ENCODE measurements at places on chromosomes 1 and 21.
A peak's percentile ranks its signal among the peaks of the same experiment; 100 is the strongest.

DNA sequence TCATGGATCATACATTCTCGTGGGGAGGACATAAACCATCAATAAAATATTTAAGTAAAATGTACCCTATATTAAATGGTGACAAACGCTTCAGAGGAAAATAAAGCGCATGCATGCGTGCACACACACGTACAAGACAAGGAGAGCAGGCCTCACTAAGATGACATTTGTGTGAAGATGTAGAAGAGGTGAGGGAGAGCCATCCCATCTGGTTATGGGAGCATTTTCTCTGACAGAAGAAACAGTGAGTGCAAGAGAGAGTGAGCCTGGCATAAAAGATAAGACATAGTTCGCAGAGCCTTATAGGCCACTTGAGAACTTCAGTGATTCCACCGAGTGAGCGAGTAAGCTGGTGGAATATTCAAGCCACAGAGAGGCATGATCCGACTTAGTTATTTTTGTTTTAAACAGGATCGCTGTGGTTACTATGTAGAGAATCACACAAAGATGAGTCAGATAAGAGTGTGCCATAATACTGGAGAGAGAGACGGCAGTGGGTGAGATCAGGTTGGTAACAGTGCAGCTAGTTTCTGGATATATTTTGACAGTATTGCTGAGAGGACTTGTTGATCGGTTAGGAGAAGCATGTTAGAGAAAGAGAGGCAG lies 624.2 kb downstream of the PLPP3 start:
- DNase-seq = peak; percentile 40

DNA sequence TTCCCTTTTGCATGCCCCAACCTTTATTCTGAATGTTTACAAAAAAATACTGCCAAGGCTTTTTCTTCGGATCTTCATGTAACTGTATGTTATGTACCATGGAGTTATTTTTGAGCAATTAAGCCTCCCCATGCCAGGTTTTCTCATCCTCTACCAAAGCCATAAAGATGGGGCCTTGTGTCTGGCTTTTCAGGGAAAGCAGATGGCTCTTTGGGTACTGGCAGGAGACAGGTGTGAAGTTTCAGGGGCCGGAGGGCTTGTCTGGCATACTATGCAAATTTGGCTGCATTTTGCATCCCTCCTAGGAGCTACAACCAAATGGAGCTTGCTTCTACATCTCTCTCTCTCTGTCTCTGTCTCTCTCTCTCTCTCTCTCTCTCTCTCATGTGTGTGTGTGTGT lies 28.1 kb upstream of the PLXNA2 start:
- no peak for DNase-seq

- no peak for DNase-seq
Measured at GRCh38 chr1:14866911-14867612, 268.6 kb downstream of the KAZN start.

- DNase-seq = no peak
Measured at GRCh38 chr1:83942914-83943313, 56.0 kb downstream of the TTLL7 start.

DNA sequence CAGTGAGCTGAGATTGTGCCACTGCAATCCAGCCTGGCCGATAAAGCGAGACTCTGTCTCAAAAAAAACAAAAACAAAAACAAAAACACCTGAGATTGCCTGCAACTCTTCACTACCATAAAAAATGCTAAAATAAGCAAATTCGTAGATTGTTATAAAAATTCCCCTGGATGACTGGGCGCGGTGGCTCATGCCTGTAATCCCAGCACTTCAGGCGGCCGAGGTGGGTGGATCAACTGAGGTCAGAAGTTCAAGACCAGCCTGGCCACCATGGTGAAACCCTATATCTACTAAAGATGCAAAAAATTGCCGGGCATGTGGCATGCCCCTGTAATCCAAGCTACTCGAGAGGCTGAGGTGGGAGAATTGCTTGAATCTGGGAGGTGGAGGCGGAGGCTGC lies 10.7 kb downstream of the MED18 start:
- DNase-seq = no peak

DNA sequence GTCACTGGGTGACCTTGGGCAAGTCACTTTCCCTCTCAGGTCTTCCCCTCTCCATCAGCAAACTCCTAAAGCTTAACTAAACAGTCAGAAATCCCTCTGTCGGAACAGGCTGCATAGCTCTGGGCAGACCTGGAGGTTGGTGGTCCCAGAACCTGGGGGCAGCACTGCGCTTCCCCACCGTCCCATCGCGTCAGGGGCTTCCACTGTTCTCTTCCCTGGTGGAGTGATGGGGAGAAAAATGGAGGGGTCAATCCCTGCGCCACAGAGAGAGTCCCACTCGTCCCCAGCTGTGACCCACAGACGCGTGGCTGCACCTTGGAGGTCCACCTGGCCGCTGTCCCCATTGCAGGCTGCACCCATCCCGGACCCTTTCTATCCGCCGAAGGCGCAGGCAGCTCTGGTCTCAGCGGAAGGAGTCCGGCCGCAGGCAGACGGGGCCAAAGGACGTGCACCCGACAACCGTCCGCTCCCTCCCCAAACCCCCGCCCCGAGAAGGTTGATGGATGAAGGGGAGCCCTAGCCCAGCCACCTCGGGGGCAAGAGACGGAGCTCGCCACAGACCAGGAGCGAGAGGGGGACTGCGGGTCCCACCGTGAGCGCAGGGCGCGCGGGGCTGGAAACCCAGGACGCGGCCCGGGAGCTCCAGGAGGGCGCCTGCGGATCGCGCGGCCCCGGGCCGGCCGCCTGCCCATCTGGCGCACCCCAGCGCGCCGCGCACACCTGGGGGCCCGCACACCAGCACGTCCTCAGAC lies 588 bp upstream of the WNT3A start:
- DNase-seq = no peak

DNA sequence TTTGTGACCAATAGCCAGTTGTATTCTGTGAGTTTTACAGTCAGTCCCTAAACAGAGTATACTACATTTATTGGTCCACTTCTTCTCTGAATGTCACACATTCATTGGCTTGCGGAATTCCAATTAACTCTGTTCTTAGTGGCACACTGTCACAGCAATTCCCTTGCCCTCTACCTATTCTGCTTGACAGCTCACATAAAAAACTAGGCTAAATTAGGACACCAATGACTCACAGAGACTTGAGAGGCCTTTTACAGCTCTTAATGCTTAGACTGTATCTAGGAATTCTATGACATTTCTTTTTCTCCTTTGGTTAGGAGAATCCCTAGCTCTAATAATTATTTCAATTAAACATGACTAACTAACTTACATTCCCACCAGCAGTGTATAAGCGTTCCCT lies 104.1 kb downstream of the NEGR1 start:
- DNase-seq = no peak

DNA sequence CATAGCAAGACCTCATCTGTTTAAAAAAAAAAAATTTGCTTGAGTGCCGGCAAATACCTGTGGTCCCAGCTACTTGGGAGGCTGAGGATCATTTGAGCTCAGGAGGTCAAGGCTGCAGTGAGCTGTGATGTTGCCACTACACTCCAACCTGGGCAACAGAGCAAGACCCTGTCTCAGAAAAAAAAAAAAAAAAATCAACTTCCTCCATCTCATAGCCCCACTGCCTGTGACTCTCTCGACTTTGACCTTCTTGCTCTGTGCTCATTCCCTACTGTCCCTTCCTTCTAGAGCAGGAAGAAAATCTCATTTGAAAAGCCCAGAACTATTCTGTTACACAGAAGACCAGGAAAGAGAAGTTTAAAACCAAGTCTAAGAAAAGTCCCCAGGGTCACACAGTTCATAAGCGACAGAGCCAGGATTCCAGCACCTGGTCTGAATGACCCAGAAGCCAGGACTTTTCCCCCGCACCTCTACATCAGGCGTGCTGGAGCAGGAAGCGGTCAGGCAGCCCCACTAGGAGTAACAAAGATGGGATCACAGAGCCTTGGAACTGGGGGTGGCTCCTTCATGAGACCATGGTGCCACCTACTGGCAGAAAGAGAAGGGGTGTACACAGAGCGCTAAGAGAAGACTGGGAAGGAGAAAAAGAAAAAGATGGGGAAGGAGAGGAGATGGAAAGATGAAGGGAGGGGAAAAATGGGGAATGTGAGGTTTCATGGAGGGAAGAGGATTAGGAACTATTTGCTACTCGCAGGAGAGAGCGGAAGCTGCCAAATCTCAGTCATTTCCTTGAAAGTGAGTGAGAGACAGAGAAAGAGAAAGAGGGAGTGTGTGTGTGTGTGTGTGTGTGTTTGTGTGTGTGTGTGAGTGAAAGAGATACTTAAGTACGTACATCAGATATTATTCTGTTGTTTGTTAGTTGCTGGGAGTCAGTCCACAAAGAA lies 3.1 kb upstream of the P3R3URF start:
- DNase-seq = peak; percentile 85

All from A172 (cell line).